ENCODE measurements at places on chromosomes 11 and 22.

DNA sequence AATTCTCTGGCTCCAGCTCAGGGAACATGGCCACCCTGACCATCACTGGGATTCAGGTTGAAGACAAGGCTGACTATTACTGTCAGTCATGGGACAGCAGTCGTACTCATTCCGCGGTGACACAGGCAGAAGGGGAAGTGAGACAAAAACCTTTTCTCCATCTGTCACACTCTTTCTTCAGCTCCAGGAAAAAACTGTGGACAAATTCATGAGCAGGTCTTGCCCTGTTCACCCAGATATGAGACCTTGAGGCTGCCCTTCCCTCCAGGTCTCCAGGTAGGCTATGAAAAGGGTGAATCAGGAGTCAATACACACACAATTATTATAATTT is 39.4 kb upstream of the GGTLC2 start:
- no peak for DNase-seq

- DNase-seq, result no peak
Measured at GRCh38 chr22:37659897-37660708, 1.6 kb downstream of the PDXP start.

DNA sequence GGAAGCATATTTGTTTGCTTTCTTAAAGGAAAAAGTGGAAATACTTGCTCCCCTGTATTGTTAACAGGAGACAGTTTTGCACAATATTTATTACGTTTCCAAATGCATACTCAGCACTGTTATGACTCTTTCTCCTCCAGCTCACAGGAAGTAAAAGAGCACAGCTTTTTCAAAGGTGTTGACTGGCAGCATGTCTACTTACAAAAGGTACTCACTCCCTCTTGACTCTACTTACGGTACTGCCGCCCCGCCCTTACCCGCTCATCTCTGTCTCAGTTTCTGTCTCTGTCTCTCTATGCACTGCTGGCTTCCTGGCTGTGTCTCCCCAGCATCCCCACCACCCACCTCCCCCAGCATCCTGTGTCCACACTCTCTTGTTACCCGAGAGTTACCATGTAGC is 32.2 kb upstream of the MYO18B start:
- DNase-seq, result no peak

- no peak for DNase-seq
Measured at GRCh38 chr11:19919050-19919561, 206.5 kb downstream of the NAV2 start.

DNA sequence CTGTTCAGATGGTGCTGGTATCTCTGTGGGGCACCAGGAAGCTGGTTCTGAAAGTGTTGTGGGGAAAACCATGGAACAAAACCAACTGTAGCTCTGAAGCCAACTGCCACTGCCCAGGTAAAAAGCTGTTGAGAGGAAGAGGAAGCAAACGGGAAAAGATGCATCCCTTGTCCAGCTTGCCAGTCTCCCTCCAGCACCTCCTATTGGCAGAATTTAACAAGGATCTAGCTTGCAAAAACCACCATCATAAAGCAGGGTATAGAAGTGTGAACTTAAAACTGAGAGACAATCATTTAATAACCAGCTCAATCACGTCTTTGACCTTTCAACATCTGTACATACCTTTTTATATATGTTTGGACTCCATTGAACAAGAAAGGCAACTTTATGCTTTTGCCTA is 4.5 kb downstream of the PATE1 start:
- DNase-seq, result no peak

GRCh38 chr11:71454470-71455113 is 1.6 kb downstream of the NADSYN1 start:
- no peak for DNase-seq

DNA sequence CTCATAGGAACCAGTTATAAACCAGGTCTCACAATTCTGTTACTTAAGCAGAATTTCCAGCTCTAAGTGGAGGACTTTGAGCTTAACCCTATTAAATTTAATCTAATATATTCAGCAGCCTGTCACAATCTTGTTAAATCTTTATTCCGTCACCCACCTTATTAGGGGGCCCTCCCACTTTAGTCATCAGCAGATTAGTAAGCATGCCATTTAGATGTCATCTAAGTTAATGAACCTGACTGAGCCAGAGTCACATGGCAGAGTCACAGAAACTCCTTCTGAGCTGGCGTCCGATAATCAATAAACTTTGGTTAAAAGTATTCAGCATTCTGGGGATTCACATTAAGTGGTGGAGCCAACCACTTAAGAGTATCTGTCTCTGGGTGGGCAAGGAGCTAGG is 35.1 kb downstream of the TTC12 start:
- no peak for DNase-seq

GRCh38 chr11:32366666-32367065 is 68.7 kb downstream of the WT1 start:
- DNase-seq, result no peak

- DNase-seq, result no peak
Measured at GRCh38 chr22:48894064-48894671, 933.5 kb downstream of the BRD1 start.

DNA sequence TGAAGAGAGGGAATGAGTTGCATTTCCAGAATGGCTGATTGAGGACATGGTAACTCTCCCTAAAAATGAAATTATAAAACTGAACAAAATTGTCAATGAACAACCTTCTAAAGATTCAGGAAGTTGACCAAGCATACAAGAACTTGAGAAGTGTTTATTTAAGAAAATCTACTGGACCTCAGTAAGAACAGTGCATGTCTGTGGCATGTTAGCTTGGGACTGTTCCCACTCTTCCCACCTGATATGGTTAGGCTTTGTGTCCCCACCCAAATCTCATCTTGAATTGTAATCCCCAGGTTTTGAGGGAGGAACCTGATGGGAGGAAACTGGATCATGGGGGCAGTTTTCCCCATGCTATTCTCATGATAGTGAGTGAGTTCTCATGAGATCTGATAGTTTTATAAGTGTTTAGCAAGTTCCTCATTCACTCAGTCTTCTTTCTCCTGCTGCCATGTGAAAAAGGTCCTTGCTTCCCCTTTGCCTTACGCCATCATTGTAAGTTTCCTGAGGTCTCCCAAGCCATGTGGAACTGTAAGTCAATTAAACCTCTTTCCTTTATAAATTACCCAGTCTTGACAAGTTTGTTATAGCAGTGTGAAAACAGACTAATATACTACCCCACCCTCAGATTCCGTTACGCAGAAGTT is 15.4 kb downstream of the MS4A13 start:
- no peak for DNase-seq

GRCh38 chr11:122404571-122404970 is 251.0 kb upstream of the UBASH3B start:
- DNase-seq, result no peak

- no peak for DNase-seq
Measured at GRCh38 chr11:11263238-11264005, 89.6 kb downstream of the CSNK2A3 start.

- DNase-seq, result peak; percentile 54
Measured at GRCh38 chr11:47355283-47356128, 3.0 kb upstream of the MYBPC3 start.

DNA sequence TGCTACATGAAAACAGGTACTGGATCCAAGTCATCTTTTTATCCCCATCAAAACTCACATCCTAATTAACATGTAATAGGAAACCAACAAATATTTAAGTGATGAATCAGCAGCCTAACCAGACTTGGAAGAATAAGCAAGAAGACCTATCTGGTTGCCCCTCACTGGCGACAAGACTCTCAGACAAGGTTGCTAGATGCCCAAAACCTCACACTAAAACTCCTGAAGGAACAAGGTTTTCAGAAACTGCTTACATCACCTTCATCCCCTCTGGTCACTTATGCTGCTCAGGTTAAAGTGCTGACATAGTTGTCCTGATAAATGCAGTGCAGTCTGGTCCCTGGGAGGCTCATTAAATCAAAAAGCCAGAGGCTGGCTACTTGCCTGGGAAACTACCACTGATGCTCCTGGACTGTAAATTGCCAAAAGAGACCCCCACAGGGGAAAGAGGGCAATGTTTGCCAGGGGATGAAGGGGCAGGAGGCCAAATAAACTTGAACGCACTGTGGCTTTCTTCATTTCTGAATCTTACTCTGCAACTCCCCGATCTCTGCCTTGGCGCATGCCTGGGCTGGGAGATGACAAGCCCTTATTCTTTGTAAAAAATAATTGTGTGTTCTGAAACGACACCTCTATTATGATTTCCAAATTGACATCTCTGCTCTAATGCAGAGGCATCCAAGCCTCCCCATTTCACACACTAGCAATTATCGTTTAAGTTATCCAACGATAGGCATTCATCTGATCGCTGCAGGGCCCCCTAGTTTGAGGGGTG is 72.7 kb downstream of the AMBRA1 start:
- DNase-seq, result no peak

- no peak for DNase-seq
Measured at GRCh38 chr22:29348956-29349355, 33.5 kb upstream of the RASL10A start.

DNA sequence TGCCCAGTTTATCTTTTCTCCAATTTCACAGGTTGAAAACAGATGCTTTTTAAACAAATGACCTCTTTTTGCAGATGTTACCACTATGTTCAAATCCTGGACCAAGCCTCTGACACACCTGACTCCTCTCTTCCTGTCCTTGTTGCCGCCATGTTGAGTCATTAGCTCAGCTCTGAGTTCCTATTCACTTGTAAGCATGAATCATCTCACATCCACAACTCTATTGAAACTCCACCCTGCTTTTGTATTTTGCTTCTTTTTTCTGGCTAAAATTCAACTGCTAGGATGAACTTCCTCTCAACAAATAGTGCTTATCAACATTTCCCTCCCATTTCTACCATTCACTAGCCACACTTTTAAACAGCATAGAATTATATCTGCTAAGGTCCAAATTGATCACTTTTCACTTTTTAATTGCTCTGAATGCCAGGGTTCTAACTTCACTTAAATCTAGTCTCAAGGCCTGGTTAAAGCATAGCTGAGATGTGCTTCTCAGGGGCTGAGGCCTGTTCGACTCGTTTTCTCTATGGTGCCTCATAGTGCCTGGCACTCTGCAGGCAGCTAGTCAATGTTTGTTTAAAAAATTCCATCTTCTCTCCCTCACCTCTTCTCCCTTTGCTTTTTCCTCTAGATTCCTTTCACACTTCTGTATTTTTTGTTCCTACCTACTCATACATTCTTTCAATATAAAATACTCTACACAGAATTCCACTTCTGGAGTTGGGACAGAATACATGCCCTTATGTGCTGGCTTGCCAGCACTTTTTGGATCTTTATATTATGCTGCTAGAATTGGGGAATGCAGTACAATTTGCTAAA is 3.9 kb downstream of the JOSD1 start:
- no peak for DNase-seq

DNA sequence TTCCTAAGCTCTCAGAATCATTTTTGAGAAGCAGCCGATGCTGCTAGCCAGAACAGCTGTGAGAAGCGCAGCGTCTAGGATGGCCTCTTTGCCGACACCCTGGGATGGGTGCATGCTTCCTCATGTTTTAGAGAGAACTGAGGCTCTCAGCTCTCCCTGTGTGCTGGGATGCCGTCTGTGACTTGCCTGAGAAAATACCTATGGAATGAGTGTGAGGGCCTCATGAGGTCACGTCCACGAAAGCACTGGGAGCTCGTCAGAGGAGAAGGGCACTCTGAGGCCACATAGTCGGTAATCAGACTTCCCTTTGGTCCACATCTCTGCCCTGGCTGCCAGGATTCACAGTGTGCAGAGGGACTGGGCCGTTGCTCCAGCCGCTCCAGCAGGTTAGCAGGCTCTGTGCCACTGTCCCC is 54.7 kb downstream of the MICAL3 start:
- no peak for DNase-seq

- no peak for DNase-seq
Measured at GRCh38 chr22:37677493-37677974, 2.1 kb downstream of the LGALS1 start.

DNA sequence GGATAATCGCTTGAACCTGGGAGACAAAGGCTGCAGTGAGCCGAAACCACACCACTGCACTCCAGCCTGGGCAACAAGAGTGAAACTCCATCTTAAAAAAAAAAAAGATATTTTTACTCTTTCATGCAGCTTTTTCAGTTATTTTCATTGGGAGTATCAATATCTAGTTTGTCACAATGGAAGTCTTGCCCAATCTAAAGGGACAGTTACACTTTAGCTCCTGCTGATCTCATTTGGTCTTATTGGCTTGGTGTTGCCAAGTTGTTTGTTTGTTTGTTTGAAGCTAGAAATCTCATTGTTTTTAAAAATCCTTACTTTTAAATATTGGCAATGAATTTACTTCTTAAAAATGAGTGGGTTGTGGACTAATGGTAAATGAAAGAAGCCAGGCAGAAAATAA is 24.7 kb downstream of the CEP295 start:
- no peak for DNase-seq

DNA sequence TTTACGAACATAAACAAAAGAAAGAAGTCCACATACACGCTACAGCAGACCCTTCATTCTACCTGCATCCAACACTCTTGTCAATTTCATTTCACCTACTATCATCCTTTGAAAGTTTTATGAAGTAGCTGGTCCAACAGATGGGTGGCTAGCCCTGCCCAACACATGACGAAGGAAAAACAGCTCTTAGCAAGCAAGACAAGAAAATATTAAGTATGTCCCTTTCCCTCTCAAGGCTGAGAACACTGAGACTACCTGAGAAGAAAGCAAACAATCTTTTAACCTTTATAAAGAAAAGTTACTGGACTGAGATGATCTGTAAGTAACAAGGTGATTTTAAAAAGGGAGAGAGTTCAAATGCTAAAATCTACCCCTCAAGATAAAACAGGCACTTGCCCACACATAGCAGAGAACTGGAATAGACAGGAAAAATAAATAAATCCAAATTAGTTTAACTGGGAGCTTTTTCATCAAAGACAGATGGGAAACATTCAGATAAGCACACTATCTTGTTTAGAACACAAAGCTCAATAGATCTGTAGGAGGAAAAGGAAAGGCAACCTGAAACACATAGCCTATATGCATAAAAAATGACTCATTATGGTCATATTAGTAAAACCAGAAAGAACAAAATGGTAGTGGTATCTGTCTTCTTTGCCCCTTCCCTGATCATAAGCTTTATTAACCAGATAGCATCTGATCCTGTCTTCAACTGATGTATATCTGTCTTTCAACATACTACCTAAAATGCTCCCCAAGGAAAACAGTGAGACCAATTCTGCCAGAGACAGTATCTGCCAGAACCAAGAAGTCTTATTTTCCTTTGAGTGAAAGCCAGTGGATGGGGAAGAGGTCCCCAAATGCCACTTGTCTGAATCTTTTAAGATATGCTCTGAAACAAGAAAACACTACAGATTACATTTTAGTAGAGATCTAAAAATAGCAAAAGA is 104.3 kb downstream of the MRTFA start:
- no peak for DNase-seq

DNA sequence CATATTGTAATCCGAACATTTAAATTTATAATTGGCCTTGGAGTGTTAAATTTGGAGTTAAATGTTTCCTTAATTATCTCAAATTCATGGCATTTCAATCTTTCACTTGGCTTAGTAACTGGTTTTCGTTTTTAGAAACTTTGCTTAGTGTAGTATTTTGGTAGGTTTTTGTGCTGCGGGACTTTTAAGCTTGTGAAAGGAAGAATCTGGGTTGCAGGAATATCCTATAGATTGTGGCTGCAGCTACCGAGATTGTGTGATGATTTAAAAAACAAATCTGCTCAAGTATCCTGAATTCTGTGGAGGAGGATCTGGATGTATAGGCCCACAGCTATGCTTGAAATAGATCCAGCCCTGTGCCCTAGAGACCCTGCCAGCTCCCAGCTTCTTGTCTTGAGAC is 27.1 kb downstream of the OSBP2 start:
- no peak for DNase-seq

All from stimulated activated CD4-positive, alpha-beta T cell treated with anti-CD3 and anti-CD28 coated beads, Interleukin-4, amount 100 ng/mL, for 48 hours (primary cell).